Globus pallidus (tissue), 1 donor: ENCODE measurements at places on chromosomes 5 and 9.

- no peak for DNase-seq
Measured at GRCh38 chr5:92748072-92748676, 832.8 kb downstream of the NR2F1-AS1 start.

- DNase-seq, result peak; percentile 90
Measured at GRCh38 chr9:69671879-69672595, at the start of gene APBA1. Gene APBA1, minus strand, starts transcription at chr9:69672371.

GRCh38 chr5:9863486-9863885 is 233.3 kb upstream of the TAS2R1 start:
- DNase-seq, result no peak

DNA sequence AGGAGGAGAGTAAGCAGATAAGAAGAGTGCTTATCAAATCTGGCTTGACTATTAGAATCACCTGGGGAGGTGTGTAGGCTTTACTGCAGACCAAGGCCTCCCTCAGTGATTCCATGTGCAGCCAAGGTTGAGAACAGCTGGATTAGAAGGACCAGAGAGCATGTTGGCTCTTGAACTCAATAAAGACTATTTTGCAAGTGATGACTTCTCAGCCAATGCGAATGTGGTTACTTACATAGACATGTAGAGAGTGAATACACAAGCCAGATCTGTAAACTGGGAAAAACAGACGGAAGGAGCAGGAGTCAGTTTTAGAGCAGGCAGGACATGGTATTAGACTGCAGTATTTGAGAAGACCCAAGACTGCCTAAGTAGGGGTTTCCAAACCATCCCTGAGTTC is 48.5 kb downstream of the MAMDC2 start:
- DNase-seq, result no peak

- DNase-seq, result no peak
Measured at GRCh38 chr9:6045364-6045763, 29.9 kb upstream of the RANBP6 start.
